ENCODE measurements at places on chromosomes 5 and 9. TPM values are rescaled to one million over a fixed set of nuclear protein-coding genes. Genes with fewer than 3 reads are reported as not detected.

ANKRD34B gene
- not detected for total RNA-seq

GRCh38 chr9:72232778-72233177, 83.5 kb downstream of the GDA start:
- H3K36me3 ChIP-seq, result no peaks in the 10 kb centered on the region
- no peak overlapping the region for H3K27ac ChIP-seq
- no peaks in the 10 kb centered on the region for H3K27me3 ChIP-seq
- H3K4me1 ChIP-seq, result no peaks in the 10 kb centered on the region
- no peak for DNase-seq

GRCh38 chr9:101022704-101023103, 5.8 kb upstream of the PLPPR1 start:
- peaks cover 15% of the 10 kb centered on the region for H3K27me3 ChIP-seq
- H3K36me3 ChIP-seq, result no peaks in the 10 kb centered on the region
- H3K4me1 ChIP-seq, result no peaks in the 10 kb centered on the region
- no peak overlapping the region for H3K4me3 ChIP-seq

- no peaks in the 10 kb centered on the region for H3K4me1 ChIP-seq
- DNase-seq, result no peak
- no peak overlapping the region for H3K27ac ChIP-seq
- H3K36me3 ChIP-seq, result no peaks in the 10 kb centered on the region
- H3K27me3 ChIP-seq, result no peaks in the 10 kb centered on the region
Observed at GRCh38 chr5:74885170-74885569, 19.0 kb upstream of the FAM169A start.

AQP7 gene
- 3.6 TPM for total RNA-seq

Data from gastrocnemius medialis (tissue), 4 donors.